ENCODE measurements at places on chromosomes 5 and 9.

- no peaks in the 10 kb centered on the region for H3K4me1 ChIP-seq
- H3K4me3 ChIP-seq: no peak overlapping the region
- no peaks in the 10 kb centered on the region for H3K36me3 ChIP-seq
- no peaks in the 10 kb centered on the region for H3K27me3 ChIP-seq
These were observed 69.2 kb downstream of the STK32A start for GRCh38 chr5:147303976-147304375.

DNA sequence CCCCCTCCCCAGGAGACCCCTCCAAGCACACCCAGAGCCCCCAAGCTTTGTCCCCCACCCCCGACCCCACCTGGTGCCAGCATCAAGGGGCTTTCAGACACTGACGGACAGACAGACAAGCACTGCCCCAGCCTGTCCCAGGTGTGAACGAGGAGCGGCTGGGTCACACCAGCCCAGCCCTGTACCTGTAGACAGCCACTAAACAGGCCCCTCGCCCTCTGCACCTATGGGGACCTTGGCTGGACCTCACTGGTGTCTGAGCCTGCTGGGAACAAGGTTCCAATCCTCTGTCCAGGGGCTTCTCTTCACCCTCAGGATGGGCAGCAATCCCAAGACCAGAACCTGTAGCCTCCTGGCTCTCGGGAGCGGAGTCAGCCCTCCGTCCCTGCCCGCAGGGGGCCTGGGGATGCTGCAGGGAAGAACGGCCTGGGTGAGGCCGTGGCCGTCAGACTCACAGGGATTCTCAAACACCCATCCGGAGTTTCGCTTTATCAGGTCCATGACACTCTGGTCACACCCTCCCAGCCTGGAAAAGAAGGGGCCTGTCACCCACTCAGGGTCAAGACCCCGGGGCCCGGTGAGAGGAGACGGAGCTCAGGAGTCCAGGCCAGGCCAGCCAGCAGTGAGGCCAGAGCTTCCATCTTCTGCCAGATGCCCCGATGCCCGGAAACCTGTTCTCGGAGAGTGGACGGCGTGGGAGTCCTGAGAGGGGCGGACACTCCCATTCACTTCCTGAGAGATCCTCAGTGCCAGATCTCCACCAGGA lies 2.8 kb downstream of the LCN6 start:
- peaks cover 24% of the 10 kb centered on the region for H3K4me1 ChIP-seq
- H3K36me3 ChIP-seq: no peaks in the 10 kb centered on the region

DNA sequence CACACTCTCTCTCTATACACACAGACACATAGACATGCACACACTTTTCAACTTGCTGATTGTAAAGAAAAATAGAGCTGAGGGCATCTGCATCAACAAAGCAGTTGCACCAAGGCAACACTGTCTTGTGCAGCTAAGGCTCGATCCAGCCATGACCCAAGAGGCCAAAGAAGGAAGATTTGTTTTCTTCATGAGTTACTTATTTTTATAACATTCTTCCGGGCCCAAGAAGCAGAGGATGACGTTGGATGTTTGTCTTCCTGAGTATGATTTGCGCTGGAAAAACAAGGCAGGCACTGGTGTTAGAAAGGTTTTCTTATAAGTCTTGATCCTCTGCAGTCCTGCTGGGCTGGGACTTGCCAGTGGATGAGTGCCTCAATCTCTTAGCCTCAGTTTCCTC lies 344.1 kb downstream of the ADAMTS6 start:
- no peak overlapping the region for H3K4me3 ChIP-seq
- H3K27me3 ChIP-seq: no peaks in the 10 kb centered on the region
- H3K27ac ChIP-seq: no peak overlapping the region

DNA sequence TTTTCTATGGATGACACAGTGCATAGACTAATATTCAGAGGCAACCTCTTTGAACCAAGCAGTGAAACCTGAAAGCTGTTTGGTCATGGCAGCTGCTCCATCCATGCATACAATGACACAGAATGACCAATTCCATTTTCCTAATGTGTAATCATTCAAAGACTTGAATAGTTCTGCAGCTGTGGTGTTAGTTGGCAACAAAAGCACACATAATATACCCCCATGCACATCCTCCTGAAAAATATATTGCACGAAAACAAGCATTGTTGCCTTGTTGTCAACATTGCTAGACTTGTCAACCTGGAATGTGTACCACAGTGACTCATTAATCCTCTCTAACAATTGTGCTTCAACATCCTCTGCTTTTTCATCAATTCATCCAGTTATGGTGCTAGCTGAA lies 71.0 kb upstream of the SEMA6A start:
- H3K4me1 ChIP-seq: no peaks in the 10 kb centered on the region
- H3K27me3 ChIP-seq: no peaks in the 10 kb centered on the region
- no peak overlapping the region for H3K27ac ChIP-seq
- no peak for DNase-seq

DNA sequence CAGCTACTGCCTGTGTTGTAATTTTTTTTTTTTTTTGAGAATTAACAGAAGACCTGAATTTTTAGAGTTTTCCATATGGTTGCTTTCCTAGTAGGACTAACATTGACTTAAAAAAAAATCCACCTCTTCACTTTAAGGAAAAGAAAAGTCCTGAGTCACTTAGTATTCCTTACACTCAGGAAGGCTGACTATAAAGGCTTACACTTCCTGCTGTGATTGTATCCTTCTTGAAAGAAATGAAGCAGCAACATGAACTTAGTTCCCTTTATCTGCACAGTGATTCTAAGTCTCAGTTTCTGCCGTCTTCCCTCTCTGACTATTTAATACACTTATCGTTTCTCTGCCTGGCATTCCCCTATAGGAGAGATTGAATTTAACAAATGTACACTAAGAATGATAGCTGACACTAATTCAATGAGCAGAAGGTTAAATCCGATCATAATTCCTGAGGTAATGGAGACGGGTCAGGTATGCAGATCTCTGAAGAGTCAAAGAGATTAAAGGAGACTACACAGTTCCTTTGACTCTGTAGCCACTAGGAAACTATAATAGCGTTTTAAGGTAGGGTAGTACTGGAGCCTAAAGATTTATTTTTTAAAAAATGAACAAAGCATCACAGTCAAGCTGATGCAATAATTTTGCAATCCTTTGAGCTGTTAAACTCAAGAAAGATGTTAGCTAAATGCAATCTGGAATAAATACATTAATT lies 185.1 kb upstream of the ELAVL2 start:
- H3K27me3 ChIP-seq: no peaks in the 10 kb centered on the region
- DNase-seq: no peak
- no peak overlapping the region for H3K27ac ChIP-seq
- H3K4me1 ChIP-seq: no peaks in the 10 kb centered on the region
- H3K4me3 ChIP-seq: no peak overlapping the region

GRCh38 chr5:13558408-13558807 lies 386.1 kb downstream of the DNAH5 start:
- no peaks in the 10 kb centered on the region for H3K36me3 ChIP-seq
- H3K27me3 ChIP-seq: no peaks in the 10 kb centered on the region
- no peak for DNase-seq
- no peaks in the 10 kb centered on the region for H3K4me1 ChIP-seq

DNA sequence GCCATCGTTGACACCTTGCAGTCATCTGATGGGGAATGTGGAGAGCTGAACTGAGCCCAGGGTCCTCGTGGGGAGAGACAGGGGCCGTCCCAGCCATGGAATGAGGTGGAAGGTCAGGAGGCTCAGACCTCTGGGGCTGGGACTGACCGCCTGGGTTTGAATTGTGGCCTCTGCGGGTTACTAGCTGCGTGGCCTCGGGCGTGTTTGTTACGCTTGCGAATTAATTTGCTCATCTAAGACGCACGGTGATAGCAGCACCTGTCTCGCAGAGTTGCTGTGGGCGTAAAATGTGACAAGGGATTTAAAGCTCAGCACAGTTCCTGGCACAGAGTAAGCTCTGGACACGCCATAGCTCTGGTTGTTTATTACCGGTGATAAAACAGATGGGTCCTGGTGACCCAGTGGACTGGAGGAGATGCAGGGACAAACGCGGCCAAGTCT lies 19.4 kb upstream of the DAB2IP start:
- no peak overlapping the region for H3K27ac ChIP-seq
- H3K27me3 ChIP-seq: peaks cover 50% of the 10 kb centered on the region
- H3K36me3 ChIP-seq: no peaks in the 10 kb centered on the region
- no peak for DNase-seq
- no peak overlapping the region for H3K4me3 ChIP-seq
- peaks cover 3% of the 10 kb centered on the region for H3K4me1 ChIP-seq

DNA sequence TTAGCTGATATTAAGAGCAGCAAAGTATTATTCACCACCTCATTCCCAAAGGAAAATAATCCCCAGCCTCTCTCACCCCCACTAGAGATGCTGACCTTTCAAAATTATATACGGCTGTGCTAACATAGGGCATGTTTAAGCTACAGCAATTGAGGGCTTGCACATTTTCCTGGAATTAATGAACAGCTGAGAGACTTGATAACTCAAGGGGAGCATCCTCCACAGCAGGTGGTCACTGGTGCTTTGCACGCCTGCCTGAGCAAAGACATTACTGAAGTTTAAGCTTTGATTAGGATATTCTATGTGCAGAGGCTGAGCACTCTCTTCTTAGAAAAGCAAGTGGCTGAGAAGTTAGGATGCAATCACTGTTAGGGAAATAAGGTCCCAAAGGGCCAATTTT lies 230.9 kb downstream of the FAM114A2 start:
- H3K27ac ChIP-seq: no peak overlapping the region
- no peak overlapping the region for H3K4me3 ChIP-seq
- H3K4me1 ChIP-seq: no peaks in the 10 kb centered on the region
- H3K27me3 ChIP-seq: no peaks in the 10 kb centered on the region
- H3K36me3 ChIP-seq: no peaks in the 10 kb centered on the region
- DNase-seq: no peak

DNA sequence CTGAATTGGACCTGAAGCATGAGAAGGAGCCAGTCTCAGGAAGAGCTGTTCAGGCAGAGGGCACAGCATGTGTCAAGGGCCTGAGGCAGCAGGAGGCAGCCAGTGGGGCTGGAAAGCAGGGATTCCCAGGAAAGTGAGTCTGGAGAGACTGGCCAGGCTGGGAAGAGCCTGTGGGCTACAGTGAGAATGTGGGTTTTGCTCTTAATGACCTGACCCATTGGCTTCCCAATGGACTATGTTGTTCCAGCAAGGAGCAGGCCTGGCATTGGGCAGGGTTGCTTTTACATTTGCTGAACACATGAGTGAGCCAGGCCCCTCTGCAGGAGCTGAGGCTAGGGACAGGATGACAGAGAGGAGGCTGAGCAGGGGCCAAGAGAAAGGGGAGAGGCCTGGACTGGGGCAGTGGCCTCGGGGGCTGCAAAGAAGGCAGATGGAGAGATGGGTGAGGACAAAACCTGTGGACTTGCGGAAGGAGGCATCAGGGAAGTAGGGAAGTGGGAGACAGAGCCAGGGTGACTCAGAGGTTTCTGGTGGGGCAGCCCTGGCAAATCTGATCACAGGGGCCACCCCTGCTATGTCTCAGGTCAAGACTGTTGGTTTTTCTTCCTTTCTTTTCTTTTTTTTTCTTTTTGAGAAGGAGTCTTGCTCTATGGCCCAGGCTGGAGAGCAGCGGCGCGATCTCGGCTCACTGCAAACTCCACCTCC lies 65.9 kb upstream of the NEK6 start:
- no peak overlapping the region for H3K4me3 ChIP-seq
- DNase-seq: no peak
- no peaks in the 10 kb centered on the region for H3K4me1 ChIP-seq
- no peak overlapping the region for H3K27ac ChIP-seq

DNA sequence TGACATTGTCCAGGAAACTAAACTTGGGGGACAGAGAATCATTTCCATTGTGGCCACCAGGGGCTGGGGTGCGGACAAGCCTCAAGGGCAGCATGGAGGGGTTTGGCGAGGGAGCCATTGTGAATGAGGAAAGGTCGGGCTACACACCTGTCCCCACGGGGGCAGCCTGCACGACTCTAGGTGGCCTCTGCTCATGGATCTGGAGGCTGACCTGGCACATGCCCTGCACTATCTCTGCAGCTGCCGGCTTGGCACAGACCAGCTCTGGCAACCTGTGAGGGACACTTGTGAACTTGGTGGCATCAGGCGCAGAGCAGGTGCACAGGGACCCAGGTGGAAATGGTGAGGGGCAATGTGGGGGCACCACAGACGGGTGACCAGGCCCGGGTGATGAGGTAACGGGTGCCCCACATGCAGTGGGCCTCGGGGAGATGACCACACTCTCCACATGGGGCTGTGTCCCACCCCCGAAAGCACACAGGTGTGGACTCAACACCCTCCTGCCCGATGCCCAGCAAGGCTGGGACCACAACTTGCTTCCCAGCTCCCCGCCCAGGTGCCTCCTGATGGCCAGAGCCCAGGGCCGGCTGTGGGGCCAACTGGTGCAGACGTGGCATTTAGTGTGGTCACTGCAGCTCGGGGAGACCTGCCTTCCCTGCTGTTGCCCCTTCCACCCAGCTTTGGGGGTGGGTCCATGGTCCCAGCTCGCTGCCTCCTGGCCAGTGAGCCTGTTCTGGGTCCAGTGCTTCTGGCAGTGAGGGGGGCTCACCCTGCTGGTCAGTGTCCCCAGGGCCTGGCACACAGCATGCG lies 60.9 kb upstream of the UBAC1 start:
- H3K27ac ChIP-seq: no peak overlapping the region
- no peak overlapping the region for H3K4me3 ChIP-seq
- no peaks in the 10 kb centered on the region for H3K4me1 ChIP-seq
- no peak for DNase-seq
- no peaks in the 10 kb centered on the region for H3K36me3 ChIP-seq

GRCh38 chr5:33409435-33410170 lies 31.2 kb upstream of the TARS1 start:
- DNase-seq: no peak
- H3K27ac ChIP-seq: no peak overlapping the region
- no peaks in the 10 kb centered on the region for H3K36me3 ChIP-seq
- no peak overlapping the region for H3K4me3 ChIP-seq

DNA sequence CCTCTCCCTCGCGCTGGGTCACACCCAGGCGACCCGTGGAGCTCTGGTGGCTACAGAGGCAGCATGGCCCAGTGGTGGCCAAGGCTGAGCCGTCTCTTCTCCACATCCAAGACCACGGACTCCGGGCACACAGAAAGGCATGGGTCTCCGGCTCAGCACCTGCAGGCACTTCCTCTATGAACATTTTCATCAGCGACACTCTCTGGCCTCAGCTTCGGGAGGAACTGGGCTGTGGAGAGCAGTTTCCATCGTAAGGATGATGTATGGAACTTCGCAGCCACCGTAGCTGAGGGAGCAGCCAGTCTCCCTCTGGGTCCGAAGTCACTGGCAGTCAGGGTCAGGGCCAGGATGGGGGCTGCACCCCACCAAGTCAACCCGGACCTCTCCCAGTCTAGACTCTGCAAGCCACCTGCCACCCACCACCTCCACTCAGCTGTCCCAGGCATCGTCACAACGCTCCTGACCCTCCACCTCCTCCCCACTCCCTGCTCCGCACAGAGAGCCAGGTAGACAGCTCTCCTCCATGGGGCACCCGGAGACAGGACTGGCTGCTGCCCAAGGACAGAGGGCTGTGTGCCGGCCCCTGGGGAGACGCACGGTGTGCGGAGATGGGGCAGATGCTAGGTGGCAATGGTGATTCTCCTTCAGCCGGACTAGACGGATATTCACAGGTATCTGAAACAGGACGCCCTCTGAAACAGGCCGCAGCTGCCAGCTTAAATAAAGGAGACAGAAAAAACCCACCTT lies 9.7 kb downstream of the QSOX2 start:
- H3K4me3 ChIP-seq: no peak overlapping the region
- no peaks in the 10 kb centered on the region for H3K36me3 ChIP-seq
- H3K4me1 ChIP-seq: peaks cover 2% of the 10 kb centered on the region
- no peaks in the 10 kb centered on the region for H3K27me3 ChIP-seq
- no peak for DNase-seq
- no peak overlapping the region for H3K27ac ChIP-seq

Measured in T-cell (primary cell).